Glomerular endothelial cell (primary cell): ENCODE measurements at places on chromosomes 13 and 19. TPM values are rescaled to one million over a fixed set of nuclear protein-coding genes. Genes with fewer than 3 reads are reported as not detected.
A peak's percentile ranks its signal among the peaks of the same experiment; 100 is the strongest.

Gene PBX4
- total RNA-seq, result 0.19 TPM in 1 of 2 replicates, not detected in the other

Gene CBLC
- total RNA-seq, result 1.1 TPM in 1 of 2 replicates, not detected in the other

Gene PRMT1
- 266 and 283 TPM in 2 replicates for total RNA-seq

Gene NLRP7
- total RNA-seq, result not detected in 2 replicates

DNA sequence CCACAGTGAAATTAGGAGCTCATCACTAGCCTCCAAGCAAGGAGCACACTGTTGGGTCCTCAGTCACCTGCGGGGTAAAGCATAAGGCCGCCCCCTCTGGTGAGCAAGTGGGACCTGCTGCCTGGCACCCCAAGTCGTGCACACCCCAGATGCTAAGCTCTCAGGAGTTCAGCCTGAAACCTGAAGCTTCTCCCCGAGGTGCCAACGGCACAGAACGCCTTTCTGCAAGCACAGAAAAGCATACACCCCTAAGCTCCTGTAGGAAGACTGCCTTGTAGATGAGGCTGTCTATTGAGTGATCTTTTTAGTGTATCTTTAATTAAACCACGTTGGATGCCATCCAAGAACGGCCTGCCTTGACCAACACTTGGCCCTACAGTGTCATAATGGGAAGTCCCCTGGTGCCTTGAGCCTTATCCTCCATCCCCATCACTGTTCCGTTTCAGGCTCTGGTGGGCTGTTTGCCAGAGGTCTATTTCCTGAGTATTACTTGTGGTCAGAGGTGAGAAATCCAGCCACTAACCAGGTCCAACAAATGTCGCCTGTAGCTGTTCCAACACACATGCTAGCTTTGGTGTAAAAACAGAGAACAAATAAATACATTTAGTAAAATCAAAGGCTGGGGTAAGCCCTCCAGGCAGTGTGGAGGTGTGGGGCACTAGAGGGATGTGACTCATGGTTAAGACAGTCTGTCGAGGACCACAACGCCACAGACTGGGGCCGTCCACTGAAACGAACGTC is 44.8 kb downstream of the C13orf42 start:
- DNase-seq, result peak; percentile 51

- no peak for DNase-seq
These were observed 324.1 kb upstream of the PCDH9 start for GRCh38 chr13:67554286-67554685.

DNA sequence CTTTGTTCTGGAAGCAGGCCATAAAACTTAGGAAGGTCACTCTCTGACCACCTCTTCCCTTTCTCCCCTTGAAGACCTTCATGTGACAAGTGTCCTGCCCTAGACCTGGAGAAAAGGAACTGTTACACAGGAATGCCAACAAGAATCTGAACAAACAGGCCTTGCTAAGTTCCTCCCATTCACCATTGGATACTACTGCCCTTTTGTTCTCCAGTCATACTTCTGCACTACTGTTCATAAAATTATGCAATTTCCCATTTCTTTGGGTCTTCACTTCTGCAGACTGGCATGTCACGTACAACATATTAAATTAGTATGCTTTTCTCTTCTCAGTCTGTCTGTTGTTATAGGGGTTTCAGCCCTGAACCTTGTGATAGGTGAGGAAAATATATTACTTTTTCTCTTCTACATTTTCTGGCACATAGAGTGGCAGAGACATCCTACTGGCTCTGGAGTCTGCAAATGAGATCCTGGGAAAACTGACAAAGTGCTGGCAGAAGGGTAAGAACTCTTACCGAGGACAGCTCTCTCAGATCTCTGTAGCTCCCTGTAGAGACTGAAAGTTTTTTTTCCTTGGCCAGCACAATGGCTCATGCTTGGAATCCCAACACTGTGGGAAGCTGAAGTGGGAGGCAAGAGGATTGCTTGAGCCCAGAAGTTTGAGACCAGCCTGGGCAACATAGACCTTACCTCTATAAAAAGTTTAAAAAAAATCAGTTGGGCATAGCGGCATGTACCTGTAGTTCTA is 87.6 kb upstream of the SPRY2 start:
- DNase-seq, result no peak

- DNase-seq, result no peak
These were observed 3.4 kb downstream of the TMPRSS9 start for GRCh38 chr19:2363419-2363818.

GRCh38 chr13:43737392-43737923 is 49.3 kb downstream of the ENOX1 start:
- no peak for DNase-seq

GRCh38 chr13:43008596-43008995 is 14.8 kb upstream of the DNAJC15 start:
- no peak for DNase-seq

- no peak for DNase-seq
These were observed 116.6 kb downstream of the CDK8 start for GRCh38 chr13:26370553-26370952.

DNA sequence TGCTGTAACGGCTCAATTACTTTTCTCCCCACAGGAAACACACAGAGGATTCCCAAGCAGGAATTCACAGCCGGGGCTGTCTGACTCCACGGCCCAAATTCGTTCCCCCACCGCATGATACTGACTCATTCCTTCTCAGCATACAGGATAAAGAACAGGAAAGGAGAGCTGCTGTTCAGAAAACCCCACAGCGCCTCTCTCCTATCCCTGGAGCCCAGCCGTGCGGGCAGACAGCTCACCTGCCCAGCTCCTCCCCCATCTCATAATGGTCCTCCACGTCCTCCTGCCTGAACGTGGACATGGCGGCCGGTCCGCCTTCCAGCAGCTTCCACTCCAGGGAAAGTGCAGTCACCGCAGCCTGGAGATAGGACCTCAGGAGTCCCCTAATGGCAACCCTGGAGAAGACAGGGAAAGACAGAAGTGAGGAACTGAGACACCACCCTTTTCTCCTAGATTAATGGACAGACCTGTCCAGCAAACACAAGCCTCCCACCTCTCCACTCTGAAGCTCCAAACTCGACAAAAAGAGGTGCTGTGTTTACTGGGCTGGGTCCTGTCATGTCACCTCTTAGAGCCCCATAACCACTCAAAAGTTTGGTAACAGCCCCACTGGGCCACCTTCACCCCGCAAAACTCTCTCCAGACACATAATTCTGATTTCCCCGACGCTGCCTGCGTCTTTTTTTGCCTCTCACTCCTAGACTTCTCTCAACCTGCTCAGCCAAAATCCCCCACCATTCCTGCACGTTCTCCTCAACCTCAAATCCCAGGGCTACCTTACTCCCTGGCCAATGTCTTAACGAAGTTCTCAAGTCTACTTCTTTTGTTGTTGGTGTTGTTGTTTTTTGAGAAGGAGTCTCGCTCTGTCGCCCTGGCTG is 1.2 kb downstream of the DAPK3 start:
- no peak for DNase-seq

- no peak for DNase-seq
These were observed 42.6 kb upstream of the ADGRL1 start for GRCh38 chr19:14248578-14249011.

GRCh38 chr13:60398907-60399589 is 2.0 kb downstream of the TDRD3 start:
- DNase-seq, result peak; percentile 7

DNA sequence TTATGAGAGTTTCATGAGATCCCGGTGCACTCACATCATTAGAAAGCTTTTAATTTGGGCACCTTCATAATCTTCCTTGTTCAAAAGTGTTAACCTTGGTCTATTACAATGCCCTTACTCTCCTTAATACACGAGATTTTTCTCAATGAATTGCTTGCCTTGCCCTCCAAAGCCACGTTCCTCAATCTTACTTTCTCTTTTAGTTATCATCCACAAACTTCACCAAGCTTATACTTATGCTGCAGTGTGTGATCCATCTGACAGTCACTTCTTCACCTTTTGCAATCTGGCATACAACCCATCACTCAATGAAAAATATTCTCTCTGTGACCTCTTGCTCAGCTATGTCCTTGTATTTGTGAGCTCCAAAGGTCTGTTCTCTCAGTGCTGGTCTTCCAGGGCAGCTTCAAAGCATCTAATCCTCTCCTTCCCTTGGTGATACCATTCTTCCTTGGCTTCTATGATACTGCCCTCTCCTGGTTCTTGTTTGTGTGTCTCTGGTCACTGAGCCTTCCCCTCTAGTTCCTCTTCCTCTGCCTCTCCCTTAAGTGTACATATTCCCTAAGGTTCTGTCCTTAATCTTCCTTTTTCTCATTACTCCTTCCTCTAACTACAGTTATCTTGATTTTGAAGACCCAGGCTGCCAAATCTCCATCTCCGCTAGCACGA is 202.2 kb upstream of the STARD13 start:
- DNase-seq, result no peak

DNA sequence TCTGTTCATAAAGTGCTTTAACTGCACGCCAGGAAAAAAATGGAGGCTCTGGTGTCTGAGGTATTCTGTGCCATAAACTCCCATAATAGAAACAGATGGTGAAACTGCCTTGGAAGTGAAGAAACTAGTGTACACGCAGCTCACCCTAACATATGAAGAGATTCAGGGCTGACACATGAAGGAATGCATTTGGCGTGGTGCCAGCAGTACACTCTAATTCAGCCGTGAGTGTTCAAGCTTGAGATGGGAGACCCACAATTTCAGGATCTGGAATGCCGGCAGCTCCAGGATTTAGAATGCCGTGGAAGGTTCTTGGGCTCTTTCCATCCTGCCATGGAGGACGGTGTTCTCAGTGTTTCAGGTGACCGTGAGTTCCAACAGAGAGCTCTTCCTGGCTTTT is 478.4 kb downstream of the TSHZ3 start:
- no peak for DNase-seq

GRCh38 chr19:19106056-19106551 is 32.2 kb downstream of the TMEM161A start:
- no peak for DNase-seq

- DNase-seq, result no peak
These were observed 8.5 kb downstream of the SPATA13 start for GRCh38 chr13:24168979-24169378.
